Stimulated activated CD4-positive, alpha-beta T cell treated with anti-CD3 and anti-CD28 coated beads, Interleukin-12 subunit alpha, Interleukin-12 subunit beta, amount 100 ng/mL, for 48 hours (primary cell): ENCODE measurements at places on chromosomes 1 and 21.

DNA sequence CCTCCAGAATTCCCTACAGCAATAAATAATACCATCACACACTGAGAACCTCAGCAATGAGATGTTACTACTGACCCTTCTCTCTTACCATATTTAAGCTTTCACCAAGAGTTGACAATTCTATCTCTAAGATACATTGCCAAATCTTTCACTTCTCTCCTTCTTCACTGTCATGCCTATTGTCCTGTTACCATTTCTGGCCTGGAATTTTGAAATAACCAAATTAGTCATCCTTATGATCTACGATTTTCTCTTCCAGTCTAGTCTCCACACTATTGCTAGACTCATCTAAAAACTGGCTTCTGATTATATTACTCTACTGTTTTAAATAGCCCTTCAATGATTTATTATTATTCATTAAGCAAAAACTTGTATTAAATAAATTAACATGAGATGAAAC lies 656.1 kb upstream of the ADGRL4 start:
- no peak for DNase-seq

- DNase-seq: no peak
Observed at GRCh38 chr1:77238462-77238861, 19.2 kb upstream of the PIGK start.

DNA sequence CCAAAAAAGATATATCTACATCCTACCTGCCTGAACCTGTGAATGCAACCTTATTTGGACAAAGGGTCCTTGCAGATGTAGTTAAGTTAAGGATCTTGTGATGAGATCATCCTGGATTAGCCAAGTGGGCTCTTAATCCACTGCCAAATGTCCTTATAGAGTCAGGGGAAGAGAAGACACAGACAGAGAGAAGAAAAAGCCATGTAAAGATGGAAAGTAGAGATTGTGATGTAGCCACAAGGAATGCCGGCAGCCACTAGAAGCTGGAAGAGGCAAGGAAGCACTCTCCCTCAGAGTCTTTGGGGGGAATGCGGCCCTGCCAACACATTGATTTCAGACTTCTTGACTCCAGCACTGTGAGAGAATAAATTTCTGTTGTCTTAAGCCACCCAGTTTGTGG lies 16.2 kb downstream of the HSD11B1 start:
- DNase-seq: no peak

GRCh38 chr1:198662821-198663220 lies 24.0 kb downstream of the PTPRC start:
- no peak for DNase-seq

- DNase-seq: no peak
Observed at GRCh38 chr1:1153874-1154273, 19.8 kb upstream of the TTLL10 start.

DNA sequence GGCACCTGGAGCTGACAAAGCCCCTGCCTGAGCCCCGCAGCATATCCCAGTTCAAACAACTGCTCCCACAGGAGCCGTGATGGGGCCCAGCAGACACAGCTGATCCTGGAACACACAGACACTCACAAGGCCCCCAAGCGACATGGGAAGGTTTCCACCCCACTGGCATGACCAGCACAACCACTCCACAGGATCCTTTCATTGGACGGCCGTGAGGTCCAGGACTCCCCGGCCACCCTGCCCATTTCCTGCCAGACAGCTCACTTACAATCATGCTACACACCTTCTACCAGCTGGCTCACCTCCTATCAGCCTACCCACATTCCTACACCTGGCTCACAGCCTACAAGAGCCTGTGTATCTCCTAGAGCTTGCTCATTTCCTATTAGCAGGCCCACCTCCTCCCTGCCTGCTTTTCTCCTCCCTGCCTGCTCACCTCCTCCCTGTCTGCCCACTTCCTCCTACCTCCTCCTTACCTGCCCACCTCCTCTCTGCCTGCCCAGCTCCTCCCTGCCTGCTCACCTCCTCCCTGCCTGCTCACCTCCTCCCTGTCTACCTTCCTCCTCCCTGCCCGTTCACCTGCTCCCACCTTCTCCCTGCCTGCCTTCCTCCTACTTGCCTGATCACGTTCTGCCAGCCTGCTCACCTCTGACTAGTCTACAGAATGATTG lies 73.9 kb downstream of the MATN1 start:
- DNase-seq: no peak

DNA sequence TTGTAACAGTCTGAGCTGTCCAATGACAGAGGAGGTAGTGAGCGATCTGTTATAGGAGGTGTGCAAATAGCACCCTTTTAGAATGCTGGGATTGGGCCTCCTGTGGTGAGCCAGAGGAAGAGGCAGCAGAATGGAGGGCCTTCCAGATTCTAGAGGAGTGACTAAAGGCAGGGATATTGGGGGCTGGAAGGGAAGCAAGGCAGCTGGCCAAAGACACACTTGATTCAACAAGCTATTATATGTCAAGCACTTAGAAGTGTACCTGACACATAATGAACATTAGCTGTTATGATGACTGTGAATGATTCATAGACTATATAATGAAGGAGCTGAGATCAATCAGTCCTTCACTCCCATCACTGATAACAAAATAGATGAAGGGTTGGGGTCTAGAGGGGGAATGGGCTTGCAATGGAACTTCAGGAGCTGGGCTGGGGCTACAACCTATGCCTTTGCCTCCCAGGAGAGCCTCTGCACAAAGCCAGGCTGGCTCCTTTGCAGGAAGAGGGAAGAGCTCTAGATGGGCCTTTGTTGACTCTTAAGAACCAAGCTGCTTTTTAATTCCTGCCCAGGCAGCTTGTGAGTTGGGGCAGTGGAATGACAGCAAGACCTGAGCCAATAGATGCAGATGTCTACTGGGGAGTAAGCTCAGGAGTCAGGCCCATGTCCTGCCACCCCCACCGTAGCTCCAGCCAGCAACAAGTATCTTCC lies 2.3 kb upstream of the MKNK1 start:
- no peak for DNase-seq

DNA sequence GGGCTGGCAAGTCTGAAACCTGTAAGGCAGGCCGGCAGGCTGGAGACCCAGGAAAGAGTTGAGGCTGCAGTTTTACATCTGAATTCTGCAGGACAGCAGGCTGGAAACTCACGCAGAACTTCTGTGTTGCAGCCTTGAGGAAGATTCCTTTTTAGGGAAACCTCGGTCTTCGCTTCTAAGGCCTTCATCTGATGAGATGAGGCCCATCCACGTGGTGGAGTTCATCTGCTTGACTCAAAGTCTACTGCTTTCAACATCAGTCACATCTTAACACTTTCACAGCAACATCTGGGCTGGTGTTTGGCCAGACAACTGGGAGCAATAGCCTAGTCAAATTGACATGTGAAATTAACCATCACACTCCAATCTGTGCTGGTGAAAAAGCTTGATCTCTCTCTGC lies 57.1 kb downstream of the EVA1C start:
- no peak for DNase-seq

DNA sequence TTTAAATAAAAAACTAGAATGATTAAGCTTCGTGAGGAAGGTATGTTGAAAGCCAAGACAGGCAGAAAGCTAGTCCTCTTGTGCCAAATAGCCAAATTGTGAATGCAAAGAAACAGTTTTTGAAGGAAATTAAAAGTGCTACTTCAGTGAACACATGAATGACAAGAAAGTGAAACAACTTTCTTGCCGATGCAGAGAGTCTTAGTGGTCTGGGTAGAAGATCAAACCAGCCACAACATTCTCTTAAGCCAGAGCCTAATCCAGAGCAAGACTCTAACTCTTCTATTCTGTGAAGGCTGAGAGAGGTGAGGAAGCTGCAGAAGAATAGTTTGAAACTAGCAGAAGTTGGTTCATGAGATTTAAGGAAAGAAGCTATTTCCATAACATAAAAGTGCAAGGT lies 63.2 kb downstream of the TTC3 start:
- no peak for DNase-seq

DNA sequence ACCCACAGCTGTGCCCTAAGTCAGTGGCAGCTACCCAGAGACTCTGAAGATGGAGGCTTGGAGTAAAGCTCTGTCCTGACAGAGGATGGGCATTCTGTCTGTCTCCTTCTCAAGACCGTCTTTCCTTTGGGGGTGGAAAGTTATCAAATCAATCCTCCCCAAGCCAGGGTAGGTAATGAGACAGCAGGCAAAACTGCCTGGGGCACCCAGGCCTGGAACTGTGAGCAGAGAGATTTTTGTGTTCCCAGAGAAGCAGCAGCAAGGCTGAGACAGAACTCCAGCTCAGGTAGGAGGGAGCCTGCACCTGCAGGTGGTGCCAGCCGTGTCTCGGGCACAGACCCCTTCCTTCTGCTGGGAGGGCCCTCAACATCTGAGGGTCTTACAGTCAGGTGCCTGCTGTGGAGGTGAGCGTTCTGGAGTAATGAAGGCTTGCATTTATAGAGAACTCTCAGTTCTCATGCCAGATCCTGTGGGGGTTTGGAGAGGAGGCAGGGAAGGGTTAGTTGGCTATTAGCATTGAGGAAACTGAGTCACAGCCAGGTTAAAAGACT lies 95.6 kb downstream of the RIPK4 start:
- DNase-seq: no peak

GRCh38 chr1:43121256-43121900 lies 50.7 kb downstream of the EBNA1BP2 start:
- no peak for DNase-seq

- no peak for DNase-seq
Observed at GRCh38 chr1:101025283-101025656, 314 bp downstream of the DPH5 start.

- DNase-seq: no peak
Observed at GRCh38 chr1:154272999-154273563, 652 bp downstream of the HAX1 start.

DNA sequence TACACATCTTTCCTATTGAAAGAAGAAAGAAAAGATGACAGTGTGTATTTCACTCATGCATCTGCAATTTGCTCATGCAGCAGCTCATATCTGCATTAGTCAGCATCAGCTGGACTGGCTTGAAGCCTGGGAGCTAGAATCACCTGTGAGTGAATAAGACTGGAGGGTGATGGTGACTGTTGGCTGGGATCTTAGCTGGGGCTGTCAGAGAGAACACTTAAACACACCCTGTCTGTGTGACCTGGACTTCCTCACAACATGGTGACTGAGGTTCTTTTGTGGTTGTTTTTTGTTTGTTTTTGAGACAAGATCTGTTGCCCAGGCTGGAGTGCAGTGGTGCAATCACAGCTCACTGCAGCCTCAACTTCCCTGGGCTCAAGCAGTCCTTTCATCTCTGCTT lies 24.9 kb downstream of the KLHDC7A start:
- no peak for DNase-seq

DNA sequence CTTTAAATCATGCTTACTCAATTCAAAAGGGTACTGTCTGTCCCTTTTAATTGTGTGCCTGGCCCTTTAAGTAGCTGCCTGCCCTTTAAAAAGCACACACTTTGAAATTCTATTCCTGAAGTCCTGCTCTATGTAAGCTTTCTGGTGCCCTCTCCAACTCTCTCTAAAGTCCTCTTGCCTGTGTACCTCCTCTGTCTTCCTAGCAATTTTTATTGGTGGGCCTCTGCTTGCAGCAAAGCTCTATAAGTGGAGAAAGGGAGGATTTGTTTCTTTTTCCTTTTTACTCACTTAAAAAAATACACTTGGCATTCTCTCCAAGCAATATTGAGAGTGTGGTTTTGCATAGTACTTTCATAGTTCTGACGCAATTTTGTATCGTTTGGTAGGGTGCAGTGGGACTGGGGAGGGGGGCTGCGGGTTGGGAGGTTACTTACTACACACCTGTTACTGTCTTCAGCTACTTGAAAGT lies 135.4 kb downstream of the LMO4 start:
- no peak for DNase-seq

GRCh38 chr1:192604979-192605620 lies 29.5 kb downstream of the RGS1 start:
- DNase-seq: no peak

GRCh38 chr1:99728494-99729235 lies 37.8 kb downstream of the FRRS1 start:
- DNase-seq: no peak

- no peak for DNase-seq
Observed at GRCh38 chr1:115364780-115365155, 26.7 kb upstream of the NGF start.

DNA sequence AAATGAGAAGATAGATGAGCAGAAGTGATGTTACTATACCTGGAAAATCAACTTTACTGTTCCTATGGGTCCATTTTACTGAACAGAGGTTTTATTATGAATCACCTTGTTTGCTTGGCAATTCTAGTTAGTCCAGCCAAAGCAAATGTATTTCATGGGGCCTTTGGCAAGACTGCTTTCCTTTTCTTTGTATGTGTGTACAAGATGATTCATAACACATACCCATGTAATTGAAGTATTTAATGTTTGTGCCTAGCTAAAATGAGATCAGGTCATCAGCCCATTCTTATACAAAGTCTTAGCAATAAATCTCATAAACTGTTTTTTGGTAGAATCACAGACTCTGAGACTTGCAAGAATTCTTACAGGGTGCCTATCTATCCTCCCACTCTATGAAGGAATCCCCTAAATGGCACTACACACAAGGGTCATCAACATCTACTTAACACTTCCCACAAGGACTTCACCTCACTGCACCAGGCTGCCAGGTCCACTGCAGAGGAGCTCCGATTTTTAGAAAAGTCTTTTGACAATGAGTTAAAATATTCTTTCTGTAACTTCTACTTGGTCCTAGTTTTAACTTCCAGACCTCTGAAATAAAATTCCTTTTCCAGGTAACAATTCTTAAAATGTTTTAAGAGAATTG lies 58.5 kb downstream of the LPAR3 start:
- no peak for DNase-seq

DNA sequence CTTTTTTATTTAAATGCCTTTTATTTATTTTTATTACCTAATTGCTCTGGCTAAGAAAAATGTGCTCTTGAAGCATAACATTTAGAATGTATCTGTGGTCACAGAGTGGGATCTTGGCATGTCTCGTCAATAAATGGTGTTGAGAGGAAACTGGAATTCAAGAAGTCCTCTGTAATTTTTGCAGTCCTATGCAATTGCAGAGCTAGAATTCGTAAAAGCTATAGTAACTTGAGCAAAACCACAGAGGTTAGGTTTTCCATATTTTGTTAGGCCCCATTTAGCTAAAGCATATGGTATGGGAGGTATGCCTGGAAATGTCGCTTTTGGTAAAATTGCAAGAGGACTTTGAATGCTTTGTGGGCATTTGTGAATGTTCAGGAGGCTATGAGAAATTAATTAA lies 466.7 kb upstream of the NFIA start:
- DNase-seq: no peak

DNA sequence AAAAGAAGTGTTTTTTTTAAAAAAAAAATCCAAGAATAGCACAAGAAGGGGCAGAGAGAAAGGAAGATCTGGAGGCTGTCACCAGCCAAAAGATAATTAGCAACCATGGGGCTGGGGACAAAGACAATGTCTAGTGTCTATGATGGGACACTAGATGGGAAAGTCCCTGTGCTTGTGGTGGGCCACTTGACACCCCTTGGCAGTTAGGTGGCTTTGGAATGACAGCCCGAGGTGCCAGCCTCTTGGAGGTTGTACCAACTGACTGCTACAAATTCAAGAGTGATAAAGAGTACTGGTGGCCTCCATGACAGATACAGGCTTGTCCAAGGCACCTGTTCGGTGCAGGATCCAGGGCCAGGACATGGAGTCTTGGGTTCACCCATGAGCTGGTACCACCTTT lies 21.6 kb downstream of the ATP2B4 start:
- no peak for DNase-seq

DNA sequence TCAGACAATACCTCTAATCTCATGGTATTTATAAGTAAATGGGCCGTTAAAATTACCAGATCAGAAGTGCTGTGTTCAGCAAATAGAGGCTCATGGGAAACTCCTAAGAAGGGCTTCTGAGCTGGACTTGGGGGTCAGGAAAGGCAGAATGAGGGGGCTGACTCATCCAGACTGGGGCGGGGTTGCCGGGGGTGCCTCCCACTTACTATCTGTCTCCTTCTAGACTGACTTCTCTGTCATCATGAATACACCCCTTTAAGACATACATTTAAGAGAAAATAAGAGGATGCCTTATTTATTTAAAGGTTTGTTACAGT lies 96.0 kb upstream of the ERRFI1 start:
- DNase-seq: no peak
